ENCODE measurements at places on chromosomes 12 and 14.

DNA sequence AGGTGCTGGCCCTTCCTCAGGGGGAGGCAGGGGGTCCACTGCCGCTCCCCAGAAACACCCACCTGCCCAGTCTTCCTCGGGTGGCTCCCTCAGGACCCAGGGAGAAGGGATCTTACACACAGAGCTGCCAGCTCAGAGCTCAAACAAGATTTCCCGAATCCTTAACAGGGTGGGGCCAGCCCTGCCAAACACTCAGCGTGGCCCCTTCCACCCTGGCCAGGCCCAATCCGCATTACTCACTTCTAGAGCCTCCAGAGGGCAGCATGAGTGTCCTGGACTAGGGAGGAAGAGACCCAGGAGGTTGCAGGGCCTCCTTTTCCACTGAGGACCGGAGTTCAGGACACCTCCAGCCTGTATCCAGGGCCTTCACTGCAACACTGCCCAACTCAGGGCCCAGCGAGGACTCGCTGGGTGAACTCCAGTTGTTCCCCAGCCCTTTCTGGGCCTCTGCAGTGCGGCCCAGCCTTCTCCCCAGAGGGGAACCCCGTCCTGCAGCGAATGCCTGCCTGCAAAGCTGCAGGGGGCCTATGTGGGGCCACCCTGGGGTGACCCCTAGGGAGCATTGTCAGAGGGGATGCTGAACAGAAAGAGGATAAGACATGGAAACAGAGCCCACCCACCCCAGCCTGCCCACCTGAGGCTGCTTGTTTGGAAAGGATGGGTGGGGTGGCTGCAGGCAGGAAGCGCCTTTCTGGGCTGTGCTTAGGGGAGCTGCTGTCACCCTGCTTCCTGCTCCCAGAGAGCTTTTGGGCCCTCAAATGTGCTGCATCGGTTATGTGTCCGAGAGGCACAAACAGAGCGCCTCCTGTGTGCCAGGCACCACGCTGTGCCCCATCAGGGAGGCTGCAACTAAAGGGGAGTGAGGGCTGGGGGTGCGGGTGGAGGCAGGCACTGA lies 43.8 kb downstream of the CCNK start:
- peak; percentile 56 for DNase-seq

GRCh38 chr12:778615-779014 lies 26.2 kb downstream of the WNK1 start:
- DNase-seq: no peak

GRCh38 chr12:46266382-46266791 lies 2.5 kb downstream of the SLC38A1 start:
- peak; percentile 52 for DNase-seq

GRCh38 chr12:26062006-26062405 lies 62.8 kb downstream of the BHLHE41 start:
- no peak for DNase-seq

GRCh38 chr14:75232597-75232996 lies 46.0 kb upstream of the FOS start:
- no peak for DNase-seq

GRCh38 chr12:49342066-49342913 lies 4.4 kb upstream of the DNAJC22 start:
- peak; percentile 75 for DNase-seq

DNA sequence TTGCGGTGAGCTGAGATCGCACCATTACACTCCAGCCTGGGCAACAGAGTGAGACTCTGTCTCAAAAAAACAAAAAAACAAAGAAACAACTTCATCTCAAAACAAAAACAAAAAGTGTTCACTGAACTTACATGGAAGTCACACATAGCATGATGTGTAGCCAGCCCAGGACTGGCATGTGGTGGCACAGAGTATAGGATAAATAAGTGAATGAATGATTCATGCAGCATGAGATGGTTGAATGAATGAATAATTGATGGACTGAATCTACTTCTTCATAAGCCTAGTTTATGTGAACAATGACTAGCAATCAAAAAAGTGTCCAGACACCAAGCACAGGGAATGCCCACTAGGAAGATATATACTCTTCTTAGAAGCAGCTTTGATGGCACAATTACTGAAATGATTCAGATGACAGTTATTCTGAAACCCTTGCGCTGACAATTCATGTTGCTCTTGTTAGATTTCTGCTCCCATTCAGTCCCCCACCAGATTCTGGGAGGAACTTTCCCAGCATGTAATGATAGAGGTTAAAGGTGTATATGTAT lies 31.6 kb upstream of the SERPINA6 start:
- no peak for DNase-seq

- DNase-seq: no peak
These were observed 35.1 kb upstream of the KLHDC2 start for GRCh38 chr14:49732896-49733295.

DNA sequence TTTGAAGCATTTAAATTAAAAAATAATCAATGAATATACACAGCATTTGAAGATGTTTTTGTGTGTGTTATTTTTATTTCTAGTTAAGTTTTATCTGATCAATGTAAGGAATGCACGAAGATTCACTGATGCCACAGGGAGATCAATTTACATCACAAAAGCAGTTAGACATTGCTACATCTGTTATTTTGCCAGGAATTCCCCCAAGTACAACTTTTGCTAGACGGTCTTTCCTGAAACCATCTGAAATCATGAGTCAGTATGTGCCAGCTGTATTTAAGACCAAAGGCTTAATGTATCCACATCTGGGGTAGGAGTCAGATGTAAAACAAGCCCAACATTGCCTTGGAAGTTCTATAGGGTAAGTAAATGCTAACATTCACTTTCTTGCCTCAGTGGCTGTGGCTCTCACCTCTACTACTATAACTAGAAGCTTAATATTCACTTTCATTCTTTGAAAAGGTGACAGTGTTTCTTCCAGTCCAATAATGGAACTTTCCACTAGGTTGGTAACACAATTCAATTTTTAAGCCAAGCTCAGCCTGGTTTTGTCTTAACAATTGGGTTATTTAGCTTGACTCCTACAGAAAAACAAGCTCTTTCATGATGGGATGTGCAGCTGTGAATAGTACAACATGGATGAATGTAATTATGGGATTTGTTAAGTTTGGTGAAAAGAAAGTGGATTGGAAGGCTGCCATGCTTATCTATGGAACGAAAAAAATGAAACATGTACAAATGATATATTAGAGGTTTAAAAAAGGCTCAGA lies 385.4 kb upstream of the TMEM132C start:
- peak; percentile 2 for DNase-seq

All from fibroblast of skin of right quadriceps (primary cell).